ENCODE measurements at places on chromosomes 5 and 9.

- no peak for DNase-seq
Measured at GRCh38 chr5:152397581-152397980, 7.5 kb downstream of the NMUR2 start.

DNA sequence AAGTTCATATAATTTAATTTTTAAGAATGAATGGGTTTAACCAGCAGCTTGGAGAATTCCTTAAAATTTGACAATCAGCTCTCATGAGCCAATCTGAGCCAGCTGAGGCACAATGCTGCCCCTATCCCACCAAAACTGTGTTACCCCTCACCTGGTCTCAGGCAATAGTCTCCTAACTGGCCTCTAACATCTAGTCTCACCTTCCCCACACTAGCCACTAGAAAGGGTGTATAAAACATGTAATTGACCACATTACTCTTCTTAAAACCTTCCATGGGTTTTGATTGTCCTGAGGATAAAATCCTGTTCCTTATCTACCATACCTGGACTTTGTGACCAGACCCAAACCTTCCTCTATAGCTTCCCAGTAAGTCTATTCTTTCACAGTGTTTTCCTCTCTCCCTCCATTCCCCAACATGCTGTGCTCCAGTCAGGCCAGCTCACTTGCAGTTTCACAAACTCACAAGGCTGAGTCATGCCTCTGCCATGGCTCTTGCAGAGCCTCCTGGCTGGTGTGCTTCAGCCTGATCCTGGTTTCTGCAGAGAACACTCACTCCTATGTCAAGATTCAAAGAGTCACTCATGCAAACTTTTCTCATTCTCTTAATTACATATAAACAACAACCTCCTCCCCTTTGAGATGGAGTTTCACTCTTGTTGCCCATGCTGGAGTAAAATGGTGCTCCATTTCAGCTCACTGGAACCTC is 16.0 kb upstream of the ZCCHC7 start:
- no peak for DNase-seq

DNA sequence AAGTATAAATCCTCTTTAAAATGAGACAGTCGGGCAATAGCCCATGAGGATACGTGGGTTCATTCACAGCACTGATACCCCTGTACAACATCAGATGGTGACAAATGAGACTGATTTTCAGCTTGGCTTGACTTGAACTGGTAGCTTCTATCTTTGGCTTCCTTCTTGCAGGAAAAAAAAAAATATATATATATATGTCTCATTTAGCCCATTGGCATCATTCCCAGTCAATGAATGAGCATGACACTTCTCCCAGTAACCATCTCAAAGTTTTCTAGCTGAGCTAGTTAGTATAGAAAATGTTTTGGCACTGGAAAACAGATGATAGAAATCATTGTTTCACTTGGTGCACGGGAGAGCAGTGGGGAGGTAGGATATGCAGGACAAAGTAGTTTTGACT is 222.5 kb upstream of the TAS2R1 start:
- no peak for DNase-seq

- no peak for DNase-seq
Measured at GRCh38 chr9:126723807-126724172, 81.0 kb upstream of the ZBTB43 start.

GRCh38 chr9:126696401-126697145 is 82.8 kb downstream of the LMX1B start:
- DNase-seq, result no peak

DNA sequence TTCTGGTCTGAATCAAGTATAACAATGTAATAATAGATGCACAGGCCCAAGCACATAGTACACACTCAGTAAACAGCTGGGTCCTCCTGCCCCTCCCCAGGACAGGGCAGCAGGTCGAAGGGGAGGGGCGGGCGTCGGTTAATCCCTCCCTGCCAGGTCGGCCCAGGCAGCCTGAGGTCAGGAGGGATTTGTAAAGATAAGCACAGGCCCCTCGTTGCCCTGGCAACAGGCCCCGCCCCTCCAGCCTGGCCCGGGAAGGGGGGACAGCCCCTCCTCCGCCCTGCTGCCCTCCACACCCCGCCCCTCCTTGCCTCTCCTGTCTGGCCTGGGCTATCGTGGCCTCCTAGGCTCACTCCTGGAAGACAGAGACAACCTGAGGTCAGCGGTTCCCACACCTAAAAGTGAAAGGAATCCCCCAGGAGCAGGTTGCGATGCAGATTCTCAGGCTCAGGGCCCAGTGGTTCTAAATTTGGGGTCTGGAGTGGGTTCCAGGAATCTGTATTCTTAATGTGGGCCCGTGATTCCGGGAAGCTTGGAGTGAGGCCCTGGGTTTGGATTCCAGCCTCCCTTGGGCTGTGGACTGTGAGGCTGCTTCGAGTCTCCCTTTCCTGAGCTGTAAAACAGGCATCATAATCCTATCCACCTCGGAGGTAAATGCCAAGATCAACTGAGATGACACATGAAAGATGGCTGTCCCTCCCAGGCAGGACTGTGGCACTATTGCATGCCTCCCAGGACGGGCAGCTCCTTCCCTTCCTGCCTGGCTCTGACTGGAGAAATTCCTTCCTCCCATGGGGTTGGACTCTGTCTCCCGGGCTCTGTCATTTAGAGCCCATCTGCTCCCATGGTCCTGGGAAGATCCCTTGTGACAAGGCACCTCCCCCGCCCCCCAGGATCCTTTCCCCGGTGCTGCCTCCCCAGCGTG is 4.4 kb downstream of the CRB2 start:
- DNase-seq, result no peak

- DNase-seq, result no peak
Measured at GRCh38 chr9:84293001-84293798, 47.4 kb downstream of the SLC28A3 start.

DNA sequence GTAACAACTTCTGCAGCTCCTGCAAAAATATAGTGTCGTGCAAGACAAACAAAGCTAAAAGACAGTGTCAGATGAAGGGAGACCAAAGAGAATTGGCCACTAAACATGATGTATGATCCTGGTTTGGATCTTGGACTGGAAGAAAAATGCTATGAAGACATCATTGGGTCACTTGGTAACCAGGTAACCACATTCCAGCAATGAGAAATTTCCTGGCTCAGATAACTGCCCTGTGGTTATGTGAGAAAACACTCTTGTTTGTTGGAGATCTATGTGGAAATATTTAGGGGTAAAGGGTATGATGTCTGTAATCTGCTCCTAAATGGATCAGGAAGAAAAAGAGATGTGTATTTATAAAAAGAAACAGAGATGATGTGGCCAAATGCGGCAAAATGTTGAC is 45.5 kb upstream of the ANKRD33B start:
- DNase-seq, result no peak

DNA sequence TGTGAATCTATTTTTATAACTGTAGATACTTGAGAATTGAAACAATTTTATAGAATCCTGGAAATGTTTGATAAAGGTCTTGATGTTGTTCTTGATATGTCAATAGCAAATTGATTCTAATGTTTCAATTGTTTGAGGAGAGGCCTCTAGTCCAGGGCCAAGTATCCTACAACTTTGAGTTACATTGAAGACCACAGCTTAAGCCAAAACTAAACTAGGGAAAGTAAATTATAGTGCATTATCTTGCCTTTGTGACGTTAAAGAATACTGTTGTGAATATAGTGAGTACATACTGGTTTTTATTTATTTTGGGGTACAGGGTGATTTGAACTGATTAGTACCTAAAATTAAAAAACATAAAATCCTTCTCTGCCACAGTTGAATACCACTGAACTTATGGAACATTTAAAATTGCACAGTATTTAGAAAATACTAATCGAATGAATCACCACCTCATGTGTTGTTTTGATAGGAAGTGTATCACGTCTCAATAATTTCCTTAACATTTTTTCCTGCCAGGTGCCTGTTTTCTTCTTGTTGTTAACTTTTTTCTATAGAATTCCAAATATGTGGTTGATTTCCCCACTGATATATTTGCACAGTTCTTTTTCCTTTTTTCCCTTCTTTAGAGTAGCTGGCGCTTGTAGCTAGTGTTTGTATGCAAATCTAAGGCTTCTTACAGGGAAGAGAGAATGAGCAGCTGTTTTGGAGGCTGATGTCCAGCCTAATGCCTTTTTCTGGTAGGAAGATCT is 12.5 kb downstream of the ARHGEF28 start:
- no peak for DNase-seq

- DNase-seq, result no peak
Measured at GRCh38 chr5:178318893-178319292, 86.3 kb upstream of the PHYKPL start.

DNA sequence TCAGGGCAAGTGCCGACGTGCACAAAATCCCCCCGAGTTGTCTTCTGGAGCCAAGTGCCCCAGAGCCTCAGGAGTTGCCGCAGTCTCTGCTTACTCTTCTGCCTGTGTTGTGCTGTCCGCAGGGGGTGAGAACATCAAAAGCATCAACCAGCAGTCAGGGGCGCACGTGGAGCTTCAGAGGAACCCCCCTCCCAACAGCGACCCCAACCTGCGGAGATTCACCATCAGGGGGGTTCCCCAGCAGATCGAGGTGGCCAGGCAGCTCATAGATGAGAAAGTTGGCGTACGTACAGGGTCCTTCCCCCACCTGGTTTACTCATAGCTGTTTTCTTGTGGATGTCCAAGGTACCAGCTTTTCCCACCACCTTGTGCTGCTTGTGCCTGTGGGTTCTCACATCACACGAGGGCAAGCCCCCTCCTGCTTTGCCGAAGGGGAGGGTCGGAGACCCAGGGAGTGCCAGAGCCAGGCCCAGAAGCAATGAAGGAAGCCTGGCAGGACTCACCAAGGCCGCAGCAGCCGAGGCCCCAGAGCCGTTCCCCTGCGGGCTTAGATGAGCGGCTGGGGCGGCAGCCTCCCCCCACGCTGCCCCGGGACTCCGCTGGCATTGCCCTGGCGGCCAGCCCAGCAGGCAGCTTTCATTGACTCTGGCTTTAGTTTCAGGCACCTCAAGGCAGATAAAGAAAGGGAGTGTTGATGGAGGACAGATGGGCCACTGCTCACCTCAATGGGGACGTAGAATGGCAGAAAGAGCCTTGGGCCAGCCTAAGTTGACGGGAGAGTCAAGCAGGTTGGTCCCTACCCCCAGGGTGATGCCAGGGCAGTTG is 33.7 kb upstream of the PRDM12 start:
- no peak for DNase-seq
